ENCODE measurements at places on chromosomes 2 and 18. TPM values are rescaled to one million over a fixed set of nuclear protein-coding genes. Genes with fewer than 3 reads are reported as not detected.

DNA sequence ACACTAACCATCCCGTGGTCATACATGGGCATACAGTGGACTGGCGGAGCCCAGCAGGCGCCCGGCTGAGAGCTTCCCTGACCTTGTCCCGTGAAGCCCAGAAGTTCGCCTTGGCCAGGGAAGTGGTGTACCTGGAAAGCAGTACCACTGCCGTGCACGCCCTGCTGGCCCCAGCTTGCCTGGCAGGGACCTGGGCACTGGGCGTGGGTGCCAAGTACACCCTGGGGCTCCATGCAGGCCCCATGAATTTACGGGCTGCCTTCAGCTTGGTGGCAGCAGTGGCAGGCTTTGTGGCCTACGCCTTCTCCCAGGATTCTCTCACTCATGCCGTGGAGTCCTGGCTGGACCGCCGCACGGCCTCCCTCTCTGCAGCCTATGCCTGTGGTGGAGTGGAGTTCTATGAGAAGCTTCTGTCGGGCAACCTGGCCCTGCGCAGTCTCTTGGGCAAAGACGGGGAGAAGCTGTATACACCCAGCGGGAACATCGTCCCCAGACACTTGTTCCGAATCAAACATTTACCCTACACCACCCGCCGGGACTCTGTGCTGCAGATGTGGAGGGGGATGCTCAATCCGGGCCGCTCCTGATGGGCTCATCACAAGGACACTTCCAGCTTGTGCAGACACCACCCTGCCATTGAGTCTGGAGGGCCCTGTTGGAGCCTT lies 2.3 kb downstream of the TMEM177 start:
- no peak for DNase-seq

The IL37 gene
- total RNA-seq = not detected

GRCh38 chr2:150570712-150571111 lies 83.2 kb upstream of the RND3 start:
- peak; percentile 87 for DNase-seq

DNA sequence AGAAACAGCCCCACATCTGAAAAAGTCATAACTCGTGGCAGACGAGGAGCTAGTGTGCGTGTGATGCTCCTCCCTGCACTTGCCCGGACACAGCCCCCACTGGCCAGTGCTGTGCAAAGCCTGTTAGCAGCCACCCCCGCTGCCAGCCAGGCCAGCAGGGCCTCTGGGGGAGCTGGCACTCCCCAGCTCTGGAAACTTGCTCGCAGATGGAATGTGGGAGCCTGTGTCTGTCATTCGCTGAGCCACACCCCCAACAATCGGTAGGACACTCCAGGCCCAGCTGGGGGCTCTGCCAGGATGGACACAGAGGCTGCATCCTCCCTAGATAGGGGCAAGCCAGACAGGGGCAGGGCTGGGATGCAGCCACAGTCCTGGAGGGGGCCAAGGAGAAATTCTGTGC lies 62.4 kb upstream of the ATG16L1 start:
- DNase-seq = no peak

GRCh38 chr2:155021618-155022017 lies 323.1 kb downstream of the KCNJ3 start:
- no peak for DNase-seq

DNA sequence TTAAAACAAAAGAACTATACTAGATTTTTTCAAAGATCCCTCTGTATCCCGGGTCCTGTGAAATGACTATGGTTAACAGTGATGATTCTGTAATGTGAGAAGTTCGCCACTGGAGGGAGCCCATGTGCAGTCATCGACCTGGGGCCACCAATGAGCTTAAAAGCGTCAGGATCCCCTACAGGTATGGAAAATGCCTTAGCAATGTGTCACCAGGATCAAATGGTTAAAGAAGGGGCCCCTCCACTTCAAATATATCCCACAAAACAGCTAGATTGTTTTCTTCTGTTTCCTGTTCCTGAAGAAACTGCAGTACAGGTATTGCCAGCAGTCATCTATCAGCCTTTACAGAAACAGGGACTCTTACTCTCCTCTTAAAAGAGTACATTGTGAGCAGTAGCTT lies 15.3 kb downstream of the CHRNA1 start:
- peak; percentile 54 for DNase-seq

The PID1 gene
- 4.6 TPM for total RNA-seq

- no peak for DNase-seq
Measured at GRCh38 chr2:29056452-29056851, 17.9 kb downstream of the PCARE start.

- no peak for DNase-seq
Measured at GRCh38 chr2:112733456-112733855, 12.6 kb downstream of the NT5DC4 start.

GRCh38 chr18:30748541-30748940 lies 294.0 kb downstream of the DSC3 start:
- DNase-seq = no peak

DNA sequence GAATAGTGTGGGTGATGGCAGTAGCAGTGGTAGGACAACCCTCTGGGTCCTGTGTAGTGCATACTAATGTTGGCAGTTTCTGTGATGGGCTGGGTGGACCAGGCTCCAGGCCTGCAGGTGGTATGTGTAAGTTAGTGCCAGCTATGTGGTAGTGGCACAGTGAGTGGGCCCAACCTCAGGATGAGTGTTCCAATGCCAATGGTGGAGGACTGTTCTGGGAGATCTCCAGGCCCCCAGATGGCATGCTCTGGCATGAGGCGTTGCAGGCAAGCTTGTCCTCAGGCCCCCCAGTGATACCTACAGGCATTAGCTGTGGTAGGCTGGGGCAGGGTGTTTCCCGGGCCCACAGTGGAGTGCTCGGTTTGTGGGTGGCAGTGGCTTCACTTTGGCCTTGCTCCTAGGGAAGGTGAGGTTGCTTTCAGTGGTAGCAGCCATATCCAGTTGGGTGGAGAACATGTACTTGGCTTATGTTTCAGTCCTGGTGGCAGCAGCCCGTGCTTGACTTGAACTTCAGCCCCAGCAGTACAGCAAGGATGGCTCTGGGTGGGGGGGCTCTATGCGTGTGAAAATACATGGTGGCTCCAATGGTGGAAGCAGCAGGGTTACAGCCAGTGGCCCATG lies 32.4 kb downstream of the TEX51 start:
- DNase-seq = no peak

GRCh38 chr2:43819491-43820163 lies 19.0 kb downstream of the ABCG5 start:
- no peak for DNase-seq

GRCh38 chr2:38583994-38584393 lies 18.7 kb downstream of the HNRNPLL start:
- DNase-seq = no peak

The UGT1A3 gene
- total RNA-seq = not detected
